ENCODE measurements at places on chromosomes 1 and 21.

DNA sequence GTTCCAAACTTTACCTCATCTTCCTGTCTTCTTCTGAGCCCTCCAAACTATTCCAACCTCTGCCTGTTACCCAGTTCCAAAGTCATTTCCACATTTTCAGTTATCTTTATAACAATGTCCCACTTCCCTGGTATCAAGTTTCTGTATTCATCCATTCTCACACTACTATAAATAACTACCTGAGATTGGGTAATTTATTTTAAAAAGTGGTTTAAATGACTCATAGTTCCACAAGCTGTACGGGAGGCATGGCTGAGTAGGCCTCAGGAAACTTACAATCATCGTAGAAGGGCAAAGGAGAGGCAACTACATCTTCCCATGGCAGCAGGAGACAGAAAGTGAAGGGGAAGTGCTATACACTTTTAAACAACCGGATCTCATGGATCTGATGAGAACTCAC, 428.5 kb upstream of the RGS18 start:
- DNase-seq, result no peak

DNA sequence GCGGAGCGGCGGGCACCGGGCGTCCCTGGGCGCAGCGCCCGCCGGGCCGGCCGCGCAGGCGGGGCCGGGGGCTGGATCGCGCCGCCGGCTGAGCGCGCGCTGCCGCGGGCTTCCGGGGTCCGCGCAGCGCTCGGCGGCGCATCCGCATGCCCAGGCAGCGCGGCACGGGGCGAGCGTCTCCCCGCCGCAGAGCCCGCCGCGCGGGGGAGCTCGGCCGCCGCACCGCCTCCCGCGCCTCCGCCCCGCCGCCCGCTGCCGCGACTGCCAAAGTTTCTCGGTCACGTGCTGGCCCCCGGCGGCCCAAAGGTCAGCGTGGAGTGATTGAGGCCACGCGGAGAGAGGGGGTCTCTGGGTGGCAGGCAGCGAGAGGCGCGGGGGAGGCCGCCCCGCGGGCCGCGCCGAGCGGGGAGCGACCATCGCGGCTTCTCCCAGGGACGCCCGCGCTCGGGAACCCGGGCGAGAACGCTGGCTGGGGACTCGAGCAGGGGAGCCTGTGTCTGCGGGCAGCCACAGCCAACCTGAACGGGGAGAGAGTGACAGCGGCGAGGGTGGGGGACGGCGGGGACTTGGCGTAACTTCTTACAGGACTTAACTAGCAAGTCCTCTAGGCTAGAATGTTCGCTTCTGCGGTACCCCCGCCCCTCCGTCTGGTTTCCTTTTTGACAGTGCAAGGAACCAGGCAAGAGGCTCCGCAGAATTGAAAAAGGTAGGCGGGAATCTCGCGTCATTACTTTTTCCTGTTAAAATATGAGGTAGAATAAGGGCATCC, at the start of gene ILDR2:
Gene ILDR2 (minus strand): TSS at position 180 of the 769 bp plus-strand sequence. CDS start 272 bp downstream, outside the sequence.
- DNase-seq, result peak; percentile 61

- no peak for DNase-seq
Measured at GRCh38 chr1:36711480-36711879, 228.8 kb upstream of the CSF3R start.

GRCh38 chr1:28776341-28776740, 35.6 kb upstream of the OPRD1 start:
- DNase-seq, result no peak

DNA sequence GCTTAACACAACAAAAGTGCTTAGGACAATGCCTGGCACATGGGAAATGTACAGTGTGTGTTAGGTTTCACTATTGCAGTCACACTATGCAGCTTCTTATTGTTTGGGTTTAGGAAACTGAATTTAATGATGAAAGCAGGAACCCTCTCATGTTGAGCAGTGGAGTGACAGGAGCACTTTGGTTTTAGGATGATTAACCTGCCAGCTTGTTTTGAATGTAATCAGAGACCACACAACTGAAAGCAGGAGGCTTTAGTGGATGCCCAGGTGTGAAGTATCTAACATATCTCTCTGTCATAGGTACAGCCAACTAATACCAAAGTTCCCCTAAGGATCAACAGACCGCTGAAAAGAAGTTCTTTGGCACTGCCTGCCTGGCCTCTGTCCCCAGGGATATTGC, 406.9 kb upstream of the USP24 start:
- no peak for DNase-seq

DNA sequence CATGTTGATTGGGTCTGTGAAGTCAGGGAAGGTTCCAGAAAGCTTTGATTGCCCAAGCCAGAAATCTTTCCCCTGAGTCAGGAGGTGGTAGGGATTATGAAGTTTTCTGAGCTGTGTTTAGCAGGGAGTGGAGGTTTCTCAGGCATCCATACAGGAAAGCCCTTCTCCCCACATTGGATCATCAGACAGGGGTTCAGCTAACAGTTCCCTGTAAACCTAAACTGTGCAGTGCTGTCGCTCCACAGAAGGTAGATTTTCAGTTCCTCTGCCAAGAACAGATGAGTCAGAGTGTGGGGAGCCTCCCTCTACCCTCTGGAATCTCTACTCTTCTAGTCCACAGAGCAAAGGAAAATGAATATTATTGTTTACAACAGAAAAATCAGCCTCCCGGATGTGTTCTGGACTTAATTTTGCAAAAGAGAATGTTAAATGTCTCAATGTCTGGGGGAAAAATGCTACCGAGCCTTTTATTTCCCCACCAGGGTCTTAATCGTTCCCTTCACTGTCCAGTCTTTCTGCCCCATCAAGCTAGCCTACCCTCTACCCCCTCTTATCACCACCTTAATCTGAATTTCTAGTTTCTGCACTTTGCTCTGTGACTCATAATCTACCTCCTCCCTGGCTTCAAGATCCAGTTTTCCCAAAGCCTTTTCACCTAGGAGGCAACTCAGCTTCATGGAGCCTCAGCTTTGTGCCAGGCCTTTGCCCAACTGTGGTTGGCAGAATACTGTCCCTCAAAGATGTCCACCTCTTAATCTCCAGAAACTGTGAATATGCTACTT, 355.6 kb downstream of the PRDM2 start:
- peak; percentile 80 for DNase-seq

GRCh38 chr1:229380536-229381160, 37.8 kb upstream of the CCSAP start:
- DNase-seq, result no peak

DNA sequence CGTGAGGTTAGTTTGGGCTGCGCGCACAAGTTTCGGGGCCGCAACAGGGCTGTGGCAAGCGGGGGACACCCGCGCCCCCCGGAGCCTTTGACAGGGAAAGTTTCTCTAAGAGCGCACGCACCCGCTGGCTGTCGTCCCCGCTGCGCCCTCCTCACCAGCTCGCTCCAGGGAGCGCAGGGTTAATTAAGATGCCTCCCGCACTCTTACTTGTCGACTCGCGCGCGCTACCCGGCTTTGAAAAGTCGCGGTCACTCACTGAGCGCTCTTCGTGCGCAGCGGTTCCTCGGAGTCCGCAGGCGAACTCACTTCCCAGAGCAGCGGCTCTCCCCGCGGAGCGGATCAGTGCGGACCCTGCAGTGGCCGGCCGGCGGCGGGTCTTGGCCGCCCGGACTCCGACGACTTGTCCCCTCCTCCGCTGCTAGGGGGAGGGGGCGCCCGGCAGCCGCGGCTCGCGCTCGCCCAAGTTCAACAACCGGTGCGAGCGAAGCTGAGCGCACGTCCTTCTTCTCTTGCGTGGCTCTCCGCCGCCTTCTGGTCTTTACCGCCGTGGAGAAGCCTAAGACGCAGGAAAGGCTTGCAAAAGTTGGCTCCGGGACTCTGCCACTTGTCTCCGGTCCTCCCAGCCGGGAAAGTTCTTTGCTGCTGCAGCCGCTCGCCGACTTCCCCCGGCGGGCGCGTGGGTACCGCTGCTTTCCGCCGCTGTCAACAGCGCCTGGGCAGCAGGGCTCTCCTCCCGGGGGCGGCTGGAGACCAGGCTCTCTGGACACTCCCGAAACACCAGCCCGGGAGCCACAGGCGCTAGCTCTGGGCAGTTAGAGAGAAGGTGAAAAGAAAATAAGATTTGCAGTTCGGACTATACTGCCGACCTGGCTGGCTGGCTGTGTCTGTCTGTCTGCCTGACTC, 506 bp downstream of the JUN start:
- DNase-seq, result peak; percentile 51

- DNase-seq, result peak; percentile 42
Measured at GRCh38 chr1:234072793-234073192, 168.3 kb downstream of the SLC35F3 start.

DNA sequence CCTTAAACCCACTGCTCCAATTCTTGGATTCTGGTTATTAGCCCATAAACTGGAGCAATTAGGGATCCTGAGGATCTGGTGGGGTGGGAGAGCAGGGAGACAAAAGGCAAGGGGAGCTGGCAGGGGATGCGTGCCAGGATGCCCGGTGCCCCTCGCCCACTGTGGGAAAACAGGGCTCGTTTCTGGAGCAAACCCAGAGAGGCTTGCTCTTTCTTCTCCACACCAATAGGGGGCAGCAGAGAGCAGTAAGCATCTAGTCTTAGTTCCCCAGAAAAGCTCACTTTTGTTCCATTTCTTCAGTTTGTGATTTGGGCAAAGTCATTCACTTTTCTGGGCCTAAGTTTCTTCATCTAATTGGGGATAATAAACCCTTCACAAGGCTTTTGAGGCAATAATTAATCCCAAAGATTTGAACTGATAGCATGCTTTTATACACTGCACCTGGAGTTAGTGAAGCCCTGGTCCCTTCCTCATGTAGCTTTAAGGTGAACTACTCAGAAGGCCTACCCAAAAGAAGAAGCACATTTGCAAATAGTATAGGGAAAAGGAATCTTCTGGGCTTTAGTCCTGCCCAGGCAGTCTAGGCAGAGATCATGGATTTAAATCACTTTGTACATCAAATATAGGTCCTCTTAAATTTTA, 160.6 kb upstream of the USP24 start:
- DNase-seq, result peak; percentile 53

- DNase-seq, result no peak
Measured at GRCh38 chr1:42674214-42674613, 8.0 kb upstream of the YBX1 start.

GRCh38 chr1:100979631-100980030, 46.0 kb downstream of the DPH5 start:
- no peak for DNase-seq

GRCh38 chr1:104630567-104631149, 881.0 kb downstream of the AMY1C start:
- DNase-seq, result no peak

DNA sequence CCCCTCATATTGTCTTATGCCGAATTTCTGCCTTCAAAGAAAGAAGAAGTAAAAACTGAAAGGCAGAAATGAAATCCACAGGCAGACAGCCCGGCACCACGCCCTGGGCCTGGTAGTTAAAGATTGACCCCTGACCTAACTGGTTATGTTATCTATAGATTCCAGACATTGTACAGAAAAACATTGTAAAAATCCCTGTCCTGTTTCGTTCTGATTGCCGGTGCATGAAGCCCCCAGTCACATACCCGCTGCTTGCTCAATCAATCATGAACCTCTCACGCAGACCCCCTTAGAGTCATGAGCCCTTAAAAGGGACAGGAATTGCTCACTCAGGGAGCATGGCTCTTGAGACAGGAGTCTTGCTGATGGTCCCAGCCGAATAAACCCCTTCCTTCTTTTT, 49.3 kb downstream of the JMJD4 start:
- DNase-seq, result no peak

GRCh38 chr1:79074975-79075374, 68.4 kb upstream of the ADGRL4 start:
- no peak for DNase-seq

- no peak for DNase-seq
Measured at GRCh38 chr21:41465176-41465781, 39.2 kb downstream of the MX1 start.

DNA sequence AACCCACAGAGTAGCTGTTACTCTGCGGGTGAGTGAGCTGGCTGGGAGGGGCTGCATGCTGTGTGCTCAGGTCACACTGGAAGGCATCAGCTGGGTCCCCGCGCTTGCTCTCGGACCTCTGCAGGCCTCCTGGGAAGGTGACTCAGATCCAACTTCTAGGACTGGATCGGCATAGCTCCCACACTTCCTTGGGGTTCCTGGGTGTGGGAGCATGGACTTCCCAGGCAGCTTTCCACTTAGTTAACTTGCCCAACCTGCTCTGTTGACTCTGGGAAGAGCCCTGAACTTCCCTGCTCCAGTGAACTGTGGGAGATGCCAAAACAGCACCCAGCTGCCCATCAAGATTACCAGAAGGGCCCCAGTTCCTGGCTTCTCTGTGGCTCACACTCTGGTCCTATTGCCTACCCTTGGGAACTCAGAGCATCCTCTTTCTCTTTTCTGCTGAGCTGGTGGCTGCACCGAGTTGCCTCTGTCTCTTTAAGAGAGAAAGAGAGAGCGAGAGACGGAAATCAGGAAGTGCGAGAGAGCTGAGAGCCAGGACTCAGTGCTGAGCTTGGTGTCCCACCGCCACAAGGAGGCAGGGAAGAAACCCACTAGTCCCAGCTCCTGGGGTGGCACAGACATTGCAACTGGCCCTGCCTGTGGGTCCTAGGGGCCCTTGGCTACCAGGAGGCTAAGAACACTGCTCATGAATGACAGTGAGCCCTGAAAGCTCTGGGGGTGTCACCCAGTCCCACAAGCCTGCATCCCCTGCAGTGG, at the start of gene IKBKE:
Gene IKBKE (plus strand): TSS at position 544 of the 759 bp plus-strand sequence. CDS start 2,752 bp downstream, outside the sequence.
- DNase-seq, result peak; percentile 81

DNA sequence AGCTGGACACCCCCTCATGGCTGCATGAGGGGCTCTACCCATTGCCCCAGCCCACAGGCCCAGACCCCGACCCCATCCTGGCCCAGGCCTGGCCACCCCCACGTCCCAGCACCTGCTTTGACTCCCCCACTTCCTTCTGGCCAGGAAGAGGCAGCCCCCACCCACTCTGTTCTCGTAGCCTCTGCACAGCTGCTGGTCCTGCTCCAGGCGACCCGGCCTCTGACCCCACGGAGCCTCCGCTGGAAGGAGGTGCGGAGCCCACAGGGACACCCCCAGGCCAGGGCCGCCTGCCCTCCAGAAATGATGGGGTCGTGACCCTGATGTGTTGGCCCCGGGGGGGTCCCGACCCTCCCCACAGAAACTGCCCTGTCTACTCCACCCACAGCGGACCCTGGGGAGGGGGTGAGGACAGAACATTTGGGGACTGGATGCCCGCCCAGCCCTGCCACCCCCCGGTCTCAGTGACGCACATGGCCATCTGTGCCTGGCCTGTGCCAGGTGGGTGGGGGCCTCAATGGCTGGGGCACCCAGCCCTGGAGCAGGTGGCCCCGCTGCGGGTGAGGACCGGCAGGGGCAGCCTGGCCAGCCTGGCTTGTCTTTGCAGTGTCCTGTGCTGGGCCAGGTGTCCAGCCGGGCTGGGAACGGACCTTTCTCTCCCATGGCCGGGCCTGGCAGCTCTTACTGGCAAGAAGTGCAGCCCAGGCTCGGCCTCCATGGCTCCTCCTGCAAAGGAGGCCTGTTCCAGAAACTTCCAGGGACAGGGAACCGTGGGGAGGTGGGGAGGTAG, 78.6 kb downstream of the MORN1 start:
- DNase-seq, result no peak

GRCh38 chr1:85689775-85690404, 18.3 kb downstream of the ZNHIT6 start:
- no peak for DNase-seq

Measured in M059J (cell line).